Fibroblast of skin of abdomen (primary cell): ENCODE measurements at places on chromosomes 6 and 20.

DNA sequence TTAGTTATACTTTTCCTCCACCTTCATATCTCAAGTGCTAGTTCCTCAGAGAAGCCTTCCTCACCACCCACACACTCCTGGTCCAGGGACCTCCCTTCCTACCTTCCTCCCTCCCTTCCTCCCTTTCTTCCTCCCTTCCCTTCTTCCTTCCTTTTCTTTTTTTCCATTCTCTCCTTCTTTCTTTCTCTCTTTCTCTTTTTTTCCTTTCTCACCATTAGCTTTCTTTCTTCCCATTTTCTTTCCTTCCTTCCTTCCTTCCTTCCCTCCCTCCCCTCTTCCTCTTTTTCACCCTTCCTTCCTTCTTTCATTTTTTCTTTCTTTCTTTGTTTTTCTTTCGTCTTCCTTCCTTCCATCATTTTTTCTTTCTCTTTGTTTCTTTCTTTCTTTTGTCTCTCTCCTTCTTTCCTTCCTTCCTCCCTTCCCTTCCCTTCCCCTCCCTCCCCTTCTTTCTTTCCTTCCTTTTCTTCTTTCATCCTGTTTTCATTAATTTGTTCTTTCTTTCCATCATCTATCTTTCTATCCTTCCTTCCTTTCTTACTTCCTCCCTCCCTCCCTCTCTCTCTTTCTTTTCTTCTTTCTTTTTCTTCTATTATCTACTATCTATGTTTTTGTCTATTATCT, 416.0 kb downstream of the PLCB1 start:
- no peak for DNase-seq

- peak; percentile 96 for DNase-seq
Measured at GRCh38 chr6:6699741-6700367, 111.3 kb downstream of the LY86 start.

DNA sequence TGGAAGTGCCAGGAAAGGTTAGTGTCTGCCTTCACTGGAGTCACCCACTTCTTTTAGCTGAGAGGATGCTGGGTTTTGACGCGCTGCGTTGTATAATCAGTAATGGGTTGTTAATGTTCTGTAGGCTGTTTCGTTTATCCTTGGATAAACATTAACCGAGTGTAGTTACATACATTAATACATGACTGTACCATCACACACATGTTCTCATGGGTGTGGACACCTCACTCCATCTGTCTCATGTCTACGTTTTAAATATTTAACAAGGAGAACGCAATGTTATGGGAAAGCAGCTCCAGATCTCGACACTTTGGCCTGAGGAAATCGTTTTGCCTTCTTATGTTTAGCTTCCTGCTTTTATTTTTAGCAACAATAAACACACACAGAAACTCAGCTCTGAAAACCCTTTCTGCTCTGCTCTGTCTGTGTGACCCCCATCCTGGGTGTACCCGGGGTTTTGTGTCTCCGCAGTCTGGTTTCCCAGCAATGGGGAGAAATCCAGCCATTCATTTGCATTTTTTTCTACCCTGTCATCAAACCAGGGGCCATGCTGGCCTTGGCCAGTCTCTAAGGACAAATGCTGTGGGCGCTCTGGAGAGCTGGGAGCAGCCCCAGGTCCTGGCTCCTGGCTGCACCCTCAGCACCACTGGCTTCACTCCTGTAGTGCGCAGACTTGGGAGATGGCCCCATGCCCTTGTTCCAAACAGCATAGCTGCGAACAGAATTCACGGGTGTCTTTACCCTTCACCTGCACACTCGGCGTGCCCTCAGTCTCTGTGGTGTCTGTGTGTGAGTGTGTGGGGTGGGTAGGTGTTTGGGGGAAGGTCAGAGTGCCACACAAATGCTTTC, 110.8 kb downstream of the ERMARD start:
- no peak for DNase-seq

DNA sequence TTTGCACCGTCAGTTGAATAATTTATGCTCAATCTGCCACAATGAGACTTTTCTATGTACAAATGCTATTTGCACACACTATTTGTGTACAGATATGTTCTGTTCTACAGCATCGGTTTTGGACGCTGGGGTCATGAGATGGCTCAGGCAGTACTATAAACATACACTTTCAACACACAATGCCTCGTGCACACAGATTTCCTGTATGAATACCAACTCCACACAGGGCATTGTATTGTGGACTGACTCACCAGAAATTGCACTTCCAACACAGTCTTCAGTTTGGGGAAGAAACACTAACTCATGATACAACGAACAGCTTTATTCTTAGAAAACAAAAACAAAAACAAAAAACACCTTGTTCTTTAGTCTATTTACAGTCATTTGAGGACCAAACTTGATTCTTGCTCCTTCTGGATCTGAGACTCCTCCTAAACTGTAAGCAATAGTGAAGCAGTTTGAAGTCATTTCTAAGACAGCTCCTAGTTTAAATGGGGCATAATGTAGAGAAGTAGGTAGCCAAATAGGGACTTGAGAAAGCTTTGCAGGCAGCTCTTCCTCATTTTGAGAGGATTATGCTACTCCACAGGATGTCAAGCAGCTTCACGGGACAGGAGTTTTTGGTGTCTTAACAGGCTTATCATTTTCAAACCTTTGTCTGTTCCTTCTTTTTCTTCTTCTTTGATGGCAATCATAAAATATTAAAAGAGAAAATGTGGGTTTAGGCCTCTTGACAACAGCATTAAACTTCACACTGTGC, 33.7 kb downstream of the GJA10 start:
- DNase-seq = no peak

DNA sequence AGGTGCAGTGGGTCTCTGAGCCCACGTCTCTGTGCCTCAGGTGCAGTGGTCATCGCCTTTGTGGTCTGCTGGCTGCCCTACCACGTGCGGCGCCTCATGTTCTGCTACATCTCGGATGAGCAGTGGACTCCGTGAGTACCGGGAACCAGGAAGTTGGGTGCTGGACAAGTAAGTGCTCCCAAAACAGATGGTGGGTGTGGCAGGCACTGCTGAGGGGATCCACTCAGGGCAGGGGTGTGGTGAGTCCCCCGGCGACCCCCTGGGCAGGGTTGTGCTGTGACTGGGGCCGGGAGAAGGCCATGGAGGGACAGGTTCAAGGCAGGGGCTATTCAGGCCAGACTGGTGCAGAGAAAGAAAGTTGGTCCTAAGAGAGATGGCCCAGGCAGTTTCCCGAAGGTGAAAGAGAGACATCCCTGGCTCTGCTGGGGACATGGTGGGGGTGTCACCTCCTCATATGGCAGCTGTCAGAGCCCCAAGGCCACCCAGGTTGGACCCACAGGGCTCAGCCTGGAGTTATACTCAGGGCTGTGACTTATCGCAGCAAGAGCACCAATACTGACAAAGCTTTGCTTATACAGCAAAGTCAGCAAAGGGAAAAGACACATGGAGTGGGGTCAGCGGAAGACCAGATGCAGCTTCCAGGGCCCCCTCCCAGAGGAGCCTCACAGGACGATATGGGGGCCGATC, 37.9 kb upstream of the MRGBP start:
- no peak for DNase-seq

DNA sequence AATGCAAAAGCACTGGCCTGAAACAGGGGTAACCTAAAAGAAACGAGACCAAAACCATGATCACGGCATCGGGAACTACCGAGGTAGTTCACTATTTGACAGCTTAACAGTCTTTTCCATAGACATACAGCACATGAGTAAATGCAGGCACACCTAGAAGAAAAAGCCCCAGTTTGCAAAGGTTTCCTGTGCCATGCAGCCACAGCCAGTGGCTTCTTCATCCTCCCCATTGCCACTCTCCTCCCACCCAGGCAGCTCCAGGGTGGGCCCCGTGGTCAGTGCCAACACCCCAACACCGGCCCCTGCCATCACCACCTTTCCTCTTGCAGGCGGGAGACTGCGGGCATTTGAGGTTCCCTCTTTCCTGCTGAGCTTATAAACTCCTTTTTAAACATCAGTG, 115.4 kb downstream of the SLC23A2 start:
- DNase-seq = no peak

GRCh38 chr6:134073161-134073560, 20.7 kb upstream of the SLC2A12 start:
- DNase-seq = no peak

GRCh38 chr6:138507977-138508675, 8.8 kb upstream of the NHSL1 start:
- DNase-seq = no peak

DNA sequence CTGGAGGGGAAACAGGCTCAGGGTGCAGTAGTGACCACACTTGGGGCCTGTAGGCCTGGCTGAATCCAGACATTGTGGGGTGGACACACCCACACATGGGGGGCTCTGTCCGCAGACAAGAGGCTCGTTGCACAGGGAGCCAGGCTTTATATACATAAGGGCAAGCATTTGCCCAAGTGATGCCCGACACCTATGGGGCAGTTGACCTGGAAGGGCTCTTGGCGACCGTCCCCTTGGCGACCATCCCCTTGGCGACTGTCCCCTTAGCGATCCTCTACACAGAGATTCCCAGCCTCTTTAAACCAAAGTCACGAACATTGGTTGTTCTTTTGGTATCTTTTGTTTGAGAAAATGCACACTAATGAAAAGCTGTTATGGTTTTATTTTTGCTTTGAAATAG, 2.7 kb downstream of the TOX2 start:
- no peak for DNase-seq

- DNase-seq = no peak
Measured at GRCh38 chr20:46407671-46407996, 1.2 kb upstream of the ELMO2 start.

DNA sequence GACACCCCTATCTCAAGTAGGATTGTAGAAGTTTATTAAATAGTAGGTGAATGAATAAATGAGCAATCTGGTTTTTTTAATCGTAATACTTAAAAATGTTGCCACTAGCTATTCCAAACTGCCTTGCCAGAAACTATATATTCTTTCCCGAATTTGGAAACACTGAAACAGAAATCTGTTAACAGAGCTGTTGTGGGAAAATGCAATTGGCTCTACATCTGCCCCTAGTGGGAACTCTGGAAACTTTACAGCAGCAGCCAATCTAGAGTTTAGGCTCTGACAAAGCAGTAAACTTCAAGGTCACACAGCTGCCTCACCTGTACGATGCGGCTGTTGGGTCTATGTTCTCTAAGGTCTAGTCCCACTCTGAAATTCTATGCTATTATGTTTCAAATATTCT, 41.7 kb downstream of the SYNE1 start:
- no peak for DNase-seq

- DNase-seq = peak; percentile 81
Measured at GRCh38 chr6:11496152-11497060, 41.1 kb upstream of the TMEM170B start.

GRCh38 chr20:53322651-53323050, 271.0 kb downstream of the ZNF217 start:
- DNase-seq = no peak

- DNase-seq = no peak
Measured at GRCh38 chr6:6176586-6177228, 143.8 kb downstream of the F13A1 start.

GRCh38 chr20:44234566-44235317, 12.4 kb upstream of the GDAP1L1 start:
- DNase-seq = peak; percentile 5

DNA sequence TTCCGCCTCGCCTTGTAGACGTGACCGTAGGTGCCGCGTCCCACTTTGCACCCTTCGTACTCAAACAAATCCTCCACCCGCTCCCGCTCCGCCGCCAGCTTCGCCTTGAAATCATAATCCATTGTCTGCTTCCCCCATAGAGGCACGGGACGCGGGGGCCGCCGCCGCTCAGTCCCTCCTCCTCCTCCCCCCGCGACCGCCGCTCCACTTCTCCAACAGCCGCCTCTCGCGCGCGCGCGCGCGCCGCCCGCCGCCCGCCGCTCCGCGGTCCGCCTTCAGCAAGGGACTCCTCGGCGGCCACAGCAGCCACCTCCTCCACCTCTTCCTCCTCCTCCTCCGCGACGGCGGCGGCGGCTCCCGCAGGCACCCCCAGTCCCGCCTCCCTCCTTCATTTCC, 256 bp downstream of the CDK19 start:
- no peak for DNase-seq

- peak; percentile 89 for DNase-seq
Measured at GRCh38 chr6:135475292-135475886, 22.2 kb downstream of the AHI1 start.

- DNase-seq = no peak
Measured at GRCh38 chr6:154478021-154478700, 32.3 kb downstream of the CNKSR3 start.

DNA sequence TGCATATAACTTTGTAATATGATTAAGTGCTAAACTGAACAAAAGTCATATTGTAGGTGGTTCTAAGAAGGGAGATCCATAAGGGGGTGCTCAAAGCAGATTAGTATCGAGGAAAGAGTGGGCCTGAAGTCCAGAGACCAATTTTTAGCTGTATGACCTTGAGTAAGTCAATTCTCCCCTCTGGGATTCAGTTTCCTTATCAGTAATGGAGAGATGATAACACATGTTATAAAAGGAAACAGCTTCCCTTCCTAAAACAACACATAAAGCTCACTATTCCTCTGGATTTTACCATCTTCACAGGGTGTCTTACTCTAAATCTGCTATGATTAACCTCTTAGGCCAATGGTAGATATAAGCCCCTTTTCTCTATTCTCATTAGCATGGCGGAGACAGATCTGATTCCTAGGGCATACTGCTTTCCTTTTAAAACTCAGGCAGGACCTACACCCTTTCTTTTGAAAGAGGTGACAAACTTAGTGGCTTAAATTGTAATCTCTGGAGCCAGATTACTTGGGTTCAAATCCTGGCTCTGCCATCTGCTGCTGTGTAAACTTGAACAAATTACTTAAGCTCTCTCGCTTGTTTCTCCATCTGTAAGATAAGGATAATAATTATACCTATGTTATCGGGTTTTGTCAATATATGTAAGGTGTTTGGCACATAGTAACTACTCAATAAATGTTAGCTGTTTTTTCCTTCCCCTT, 39.5 kb downstream of the ACSS2 start:
- DNase-seq = no peak

GRCh38 chr6:111899531-111899930, 26.3 kb upstream of the FYN start:
- DNase-seq = peak; percentile 7

GRCh38 chr6:134240665-134241431, 77.1 kb downstream of the SGK1 start:
- DNase-seq = no peak

DNA sequence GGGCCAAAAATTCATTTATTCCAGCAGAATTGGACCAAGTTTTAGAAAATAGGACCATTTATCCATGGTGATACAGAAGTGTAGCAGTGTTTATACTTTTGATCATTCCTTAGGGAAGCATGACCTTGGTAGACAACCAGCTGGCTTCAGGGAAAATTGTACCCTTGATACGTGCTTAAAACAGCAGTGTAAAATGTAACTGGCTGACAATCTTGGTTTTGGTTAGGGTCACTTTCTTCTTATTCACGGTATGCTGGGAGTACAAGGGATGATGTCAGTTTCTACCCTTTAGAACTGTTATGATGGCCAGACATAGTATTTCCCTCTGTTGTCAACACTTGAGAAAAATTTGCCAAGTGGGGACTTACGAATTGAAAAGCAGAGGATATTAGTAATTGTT, 157.1 kb downstream of the BCKDHB start:
- no peak for DNase-seq

- DNase-seq = no peak
Measured at GRCh38 chr20:56634307-56634706, 5.2 kb downstream of the TFAP2C start.
